ENCODE measurements at places on chromosomes 1 and 21.

DNA sequence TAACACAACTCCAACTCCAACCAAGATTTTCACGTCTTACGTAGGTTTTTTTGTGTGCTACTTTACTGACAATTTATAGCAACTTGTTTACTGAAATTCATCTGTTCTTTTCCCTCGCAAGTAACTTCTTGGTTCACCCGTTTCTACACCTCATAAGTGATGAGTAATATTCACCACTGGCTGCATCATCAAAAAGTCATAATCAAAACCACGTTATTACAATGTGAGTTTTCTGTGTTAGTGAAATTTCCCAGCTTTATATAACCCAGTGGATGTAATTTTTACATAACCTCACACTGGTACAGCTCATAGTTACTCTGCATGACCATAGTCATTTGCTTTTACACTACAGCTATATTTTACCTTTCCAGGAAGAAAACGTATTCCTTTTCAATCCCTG lies 401.1 kb upstream of the LYPLAL1 start:
- no peak for DNase-seq

- no peak for DNase-seq
These were observed 12.2 kb downstream of the TNNT2 start for GRCh38 chr1:201365251-201365650.

DNA sequence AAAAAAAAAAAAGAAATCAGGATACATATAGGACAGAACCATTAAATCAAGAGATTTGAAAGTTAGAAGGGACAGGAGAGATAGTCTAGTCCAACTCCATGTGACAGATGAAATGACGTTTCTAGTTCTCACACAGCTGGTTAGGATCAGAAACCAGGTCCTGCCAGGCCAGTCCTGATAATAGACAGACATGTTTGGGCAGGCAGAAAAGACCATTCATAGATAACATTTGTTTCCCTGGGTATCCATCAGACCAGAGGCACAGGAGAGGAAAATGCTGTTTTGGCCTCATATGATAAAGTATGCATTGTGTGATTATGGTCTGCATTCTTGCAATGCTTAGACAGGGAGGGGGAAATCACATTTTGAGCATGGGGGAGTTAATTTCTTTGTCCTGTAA lies 29.3 kb downstream of the ZBTB8B start:
- DNase-seq, result no peak

- no peak for DNase-seq
These were observed 129.9 kb downstream of the NTPCR start for GRCh38 chr1:233080286-233080685.

- DNase-seq, result no peak
These were observed 80.4 kb upstream of the LRRC53 start for GRCh38 chr1:74592580-74593355.

Measured in NCI-H1694 treated with DMSO at 0.1 percent for 48 hours (cell line).